CD4-positive, alpha-beta T cell treated with Interleukin-17A for 1 hour (primary cell): ENCODE measurements at places on chromosomes 5 and 9.

DNA sequence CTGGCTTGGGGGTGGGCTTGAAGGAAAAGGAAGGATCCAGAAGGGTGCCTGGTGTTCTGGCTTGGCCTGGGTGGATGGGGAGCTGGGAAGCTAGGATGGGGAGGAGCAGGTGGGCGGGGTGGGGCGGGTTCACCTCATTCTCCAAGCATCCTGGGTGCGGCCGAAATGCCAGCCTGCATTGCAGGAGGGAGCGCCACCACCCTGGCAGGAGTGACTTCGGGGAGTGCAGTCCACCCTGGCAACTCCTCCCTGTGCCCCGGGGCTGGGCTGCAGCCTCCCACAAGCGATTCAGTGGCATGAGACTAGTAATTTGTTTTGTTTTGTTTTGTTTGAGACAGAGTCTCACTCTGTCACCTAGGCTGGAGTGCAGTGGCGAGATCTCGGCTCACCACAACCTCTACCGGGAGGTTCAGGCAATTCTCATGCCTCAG, 5.5 kb downstream of the TTC16 start:
- peak; percentile 45 for DNase-seq

DNA sequence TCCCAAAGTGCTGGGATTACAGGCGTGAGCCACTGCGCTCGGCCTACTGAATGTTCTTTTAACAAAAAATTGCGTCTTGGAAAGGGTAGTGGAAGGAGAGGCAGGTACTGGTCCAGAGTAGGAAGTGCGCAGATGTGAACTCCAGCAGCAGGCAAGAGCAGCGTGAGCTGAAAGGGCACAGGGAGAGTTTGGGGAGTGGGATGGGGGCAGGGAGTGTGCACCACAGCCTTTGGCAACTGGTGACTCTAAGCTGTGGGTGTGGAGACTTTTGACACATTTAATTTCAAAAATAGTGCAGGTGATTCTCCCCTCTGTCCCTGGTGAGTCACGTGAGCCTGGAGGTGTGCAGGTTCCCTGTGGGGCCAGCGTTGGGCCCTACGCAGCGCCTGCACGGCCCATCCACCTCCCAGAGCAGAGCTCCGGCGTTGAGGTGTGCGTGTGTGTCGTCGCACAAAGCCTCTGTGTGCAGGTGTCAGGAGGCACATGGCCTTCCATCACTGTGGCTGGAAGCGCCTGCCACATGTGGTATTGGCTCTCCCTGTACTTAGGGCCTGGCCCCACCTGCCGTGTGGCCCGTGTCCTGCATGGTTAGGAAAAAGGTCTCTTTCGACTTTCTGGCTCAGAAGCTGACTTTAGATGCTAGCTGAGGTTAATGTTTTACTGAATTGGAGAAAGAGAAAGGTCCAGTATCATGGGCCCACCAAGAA, 11.5 kb downstream of the SQSTM1 start:
- peak; percentile 16 for DNase-seq

- DNase-seq = no peak
These were observed 67.8 kb downstream of the PCSK5 start for GRCh38 chr9:75958226-75958625.

DNA sequence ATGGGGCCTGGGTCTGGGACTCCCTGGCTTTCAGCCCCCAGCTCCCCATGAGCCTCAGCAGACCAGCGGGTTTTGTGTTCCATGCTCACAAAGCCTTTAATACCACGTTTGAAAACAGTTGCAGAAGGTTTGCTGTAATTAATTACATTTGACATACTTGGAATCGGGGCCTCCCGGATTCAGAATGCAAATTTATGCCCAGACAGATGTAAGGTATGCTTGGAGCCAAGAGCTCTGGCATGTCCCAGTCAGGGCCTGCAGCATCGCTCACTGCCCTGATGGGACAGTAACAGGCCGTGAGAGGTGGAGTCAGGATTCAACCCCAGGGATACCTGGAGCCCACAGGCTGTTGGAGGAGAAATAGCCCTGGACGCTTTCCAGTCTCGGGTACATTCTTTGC, 12.2 kb downstream of the ZNF618 start:
- DNase-seq = no peak

DNA sequence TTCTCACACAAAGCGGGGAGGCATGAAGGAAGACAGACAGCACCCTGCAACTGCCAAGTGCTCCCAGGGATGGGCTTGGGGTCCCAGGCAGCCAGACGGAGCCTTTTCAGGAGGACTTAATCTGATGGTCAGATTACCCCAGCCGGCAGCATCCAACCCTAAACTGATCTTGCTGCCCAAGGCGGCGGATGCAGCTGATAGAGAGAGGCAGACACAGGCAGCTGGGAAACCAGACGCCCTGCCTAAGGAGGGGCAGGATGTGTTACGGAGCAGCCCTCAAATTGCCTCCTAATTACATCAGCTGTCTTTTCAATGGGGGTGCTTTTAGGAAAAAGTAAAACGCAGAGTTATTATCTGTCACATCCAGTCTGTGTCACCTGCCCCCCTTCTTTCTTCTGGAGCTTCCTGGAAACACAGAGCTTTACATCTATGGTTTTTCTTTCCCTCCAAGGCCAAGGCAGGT, 190.9 kb upstream of the PANK3 start:
- no peak for DNase-seq

GRCh38 chr5:14580398-14581034, 1.1 kb upstream of the OTULINL start:
- DNase-seq = no peak

- no peak for DNase-seq
These were observed 33.5 kb upstream of the GRIA1 start for GRCh38 chr5:153456993-153457392.

DNA sequence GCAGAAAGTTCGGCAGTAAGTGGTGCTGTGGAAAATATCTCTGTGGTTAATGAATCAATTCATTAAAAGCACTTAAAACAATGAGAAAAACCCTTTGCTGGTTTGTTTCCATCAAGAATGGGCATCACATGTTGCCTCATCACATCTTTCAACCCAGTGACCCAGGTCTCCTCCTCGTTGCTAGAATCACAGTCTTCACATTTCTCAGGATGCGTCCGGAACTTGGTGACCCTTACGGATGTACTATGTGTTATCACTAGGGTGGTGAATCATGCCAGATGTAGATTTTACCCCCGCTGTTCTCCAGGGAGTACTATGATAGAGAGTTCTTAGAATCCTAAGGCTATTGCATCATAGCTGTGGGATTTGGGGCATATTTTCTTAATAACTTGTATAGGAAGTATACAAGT, 217.9 kb upstream of the KLF4 start:
- no peak for DNase-seq

DNA sequence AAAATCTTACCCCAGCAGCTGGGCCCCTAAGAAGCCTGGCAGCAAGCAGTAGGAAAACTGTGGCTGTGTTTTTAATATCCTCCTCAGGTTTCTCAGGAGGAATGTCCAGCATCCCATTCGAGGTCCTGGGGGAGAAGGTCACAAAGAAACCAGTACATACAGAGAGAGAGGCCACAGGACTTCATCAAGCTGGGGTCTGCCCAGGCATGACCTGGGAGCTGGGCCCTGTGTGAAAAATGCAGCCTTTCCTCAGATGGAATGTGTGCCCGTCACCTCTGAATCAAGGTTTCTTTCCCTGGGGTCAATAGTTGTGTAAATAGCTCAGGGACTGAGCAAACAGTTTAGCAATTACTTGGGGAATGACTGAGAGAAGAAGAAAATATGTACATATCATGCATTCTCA, 33.9 kb upstream of the RAD23B start:
- DNase-seq = no peak

- no peak for DNase-seq
These were observed 162.3 kb upstream of the ZNF462 start for GRCh38 chr9:106700676-106701075.

DNA sequence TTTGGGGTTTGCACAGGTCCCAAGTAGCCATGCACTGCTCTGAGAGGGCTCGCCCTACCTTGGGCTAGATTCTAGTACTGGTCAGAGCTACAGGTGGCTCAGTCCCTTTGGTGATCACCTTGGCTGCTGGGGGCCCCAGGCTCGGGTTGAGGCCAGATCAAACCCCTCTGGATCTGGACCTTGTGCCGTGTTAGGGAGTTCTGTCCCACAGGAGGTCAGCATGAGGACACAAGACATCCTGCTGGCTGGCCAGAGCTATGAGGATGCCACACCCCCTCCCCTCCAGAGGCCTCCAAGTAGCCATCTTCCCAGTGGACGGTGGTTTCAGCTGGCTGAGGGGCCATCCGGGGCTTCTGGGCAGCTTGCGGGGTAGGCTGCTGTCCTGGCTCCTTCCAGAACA, 10.6 kb downstream of the CDK20 start:
- no peak for DNase-seq

DNA sequence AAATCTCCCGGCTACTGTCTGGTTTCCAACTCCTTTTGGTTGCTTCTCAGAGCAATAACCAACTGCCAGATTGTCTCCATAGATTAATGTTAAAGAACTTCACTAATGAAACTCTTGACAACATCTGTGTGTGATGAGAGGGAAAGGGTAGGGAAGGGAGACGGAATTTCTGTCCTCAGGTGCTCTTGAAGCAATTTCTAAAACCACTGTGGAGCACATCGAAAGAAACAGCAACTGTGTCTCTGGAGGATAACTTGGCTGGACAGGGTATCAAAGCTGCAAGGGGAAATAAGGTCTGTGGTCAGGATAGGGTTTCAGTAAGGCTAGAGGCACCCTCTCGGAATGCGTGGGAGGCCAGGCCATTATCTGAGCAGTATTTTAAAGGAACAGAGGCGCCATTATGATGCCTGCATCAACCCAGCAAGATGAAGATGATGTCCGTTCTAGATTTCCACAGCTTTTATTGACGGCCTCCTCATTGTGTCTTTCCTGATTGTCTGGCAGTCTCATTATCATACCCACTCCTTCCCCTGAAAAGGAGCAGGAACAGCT, 76.6 kb downstream of the RORB start:
- DNase-seq = no peak

DNA sequence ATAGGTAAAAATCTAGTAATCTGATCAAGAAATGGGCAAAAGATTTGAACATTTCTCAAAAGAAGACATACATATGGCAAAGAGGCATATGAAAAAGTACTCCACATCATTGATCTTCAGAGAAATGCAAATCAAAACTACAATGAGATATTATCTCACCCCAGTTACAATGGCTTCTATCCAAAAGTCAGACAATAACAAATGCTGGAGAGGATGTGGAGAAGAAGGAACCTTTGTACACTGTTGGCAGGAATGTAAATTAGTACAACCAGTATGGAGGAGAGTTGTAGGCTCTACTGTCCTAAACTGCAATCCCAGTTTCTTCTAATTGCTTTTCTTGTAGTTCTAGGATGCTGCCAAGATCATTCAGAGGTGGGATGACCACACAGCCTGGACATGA, 193.5 kb upstream of the RFX3 start:
- no peak for DNase-seq

- DNase-seq = no peak
These were observed 112.7 kb downstream of the NTRK2 start for GRCh38 chr9:84781931-84782866.

DNA sequence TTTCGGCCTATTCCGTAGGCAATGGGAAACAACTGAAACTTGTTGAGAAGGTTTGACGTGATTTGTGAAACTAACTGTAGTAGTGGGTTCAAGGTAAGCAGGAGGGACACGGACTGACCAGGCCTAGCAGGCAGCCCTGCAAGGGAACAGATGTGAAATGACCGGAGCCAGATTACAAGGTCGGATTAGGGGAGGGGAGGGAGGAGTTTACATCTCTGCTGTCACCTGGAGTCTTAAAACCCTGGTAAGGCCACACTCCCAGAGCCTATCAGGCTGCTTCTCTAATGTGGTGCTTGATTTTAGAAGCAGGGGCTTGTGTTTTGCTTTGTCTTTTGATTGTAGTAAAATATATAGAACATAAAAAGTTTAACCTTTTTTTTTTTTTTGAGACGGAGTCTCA, 3.5 kb upstream of the SPTAN1 start:
- DNase-seq = no peak

- no peak for DNase-seq
These were observed 1.2 kb upstream of the NIPAL4 start for GRCh38 chr5:157458835-157459234.

- DNase-seq = no peak
These were observed 109.4 kb downstream of the PSD2 start for GRCh38 chr5:139904816-139905661.

GRCh38 chr9:129458155-129458661, 162.7 kb downstream of the C9orf50 start:
- DNase-seq = peak; percentile 83

DNA sequence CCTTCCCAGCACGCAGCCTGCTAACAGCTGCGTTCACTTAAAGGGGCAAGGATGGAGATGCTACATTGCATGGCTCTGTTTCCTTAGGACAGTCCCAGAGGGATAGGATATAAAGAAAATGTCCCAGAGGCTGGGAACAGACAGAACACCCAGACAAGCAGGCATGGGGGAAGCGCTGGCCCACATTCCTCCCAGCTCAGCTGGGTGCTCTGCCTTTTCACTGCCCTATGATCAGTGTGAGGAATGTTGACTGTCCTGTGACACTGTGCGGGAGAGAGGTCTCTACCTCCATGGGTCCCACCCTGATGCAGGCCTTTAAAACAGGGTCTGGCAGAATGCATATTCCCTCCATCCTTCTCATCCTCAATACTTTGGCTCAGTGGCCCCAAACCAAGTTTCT, 459.4 kb upstream of the DMAC1 start:
- DNase-seq = no peak

DNA sequence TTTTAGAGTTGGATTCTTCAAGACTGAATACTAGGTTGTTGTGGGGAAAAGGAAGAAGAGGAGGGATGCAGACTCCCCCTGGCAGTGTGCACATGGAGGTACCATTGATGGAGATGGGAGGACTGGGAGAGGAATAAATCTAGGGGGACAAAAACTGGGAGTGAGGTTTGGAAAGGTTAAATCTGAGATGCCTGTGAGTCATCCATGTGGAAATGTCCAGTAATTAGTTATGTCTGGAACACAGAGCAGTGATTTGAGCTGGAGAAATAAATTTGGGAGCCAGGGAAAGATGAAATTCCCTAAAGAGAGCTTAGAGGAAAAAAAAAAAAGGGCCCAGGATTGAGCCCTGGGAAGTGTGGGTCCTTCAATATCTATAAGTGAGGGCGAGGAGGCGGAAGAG, 8.0 kb upstream of the CCIN start:
- no peak for DNase-seq

DNA sequence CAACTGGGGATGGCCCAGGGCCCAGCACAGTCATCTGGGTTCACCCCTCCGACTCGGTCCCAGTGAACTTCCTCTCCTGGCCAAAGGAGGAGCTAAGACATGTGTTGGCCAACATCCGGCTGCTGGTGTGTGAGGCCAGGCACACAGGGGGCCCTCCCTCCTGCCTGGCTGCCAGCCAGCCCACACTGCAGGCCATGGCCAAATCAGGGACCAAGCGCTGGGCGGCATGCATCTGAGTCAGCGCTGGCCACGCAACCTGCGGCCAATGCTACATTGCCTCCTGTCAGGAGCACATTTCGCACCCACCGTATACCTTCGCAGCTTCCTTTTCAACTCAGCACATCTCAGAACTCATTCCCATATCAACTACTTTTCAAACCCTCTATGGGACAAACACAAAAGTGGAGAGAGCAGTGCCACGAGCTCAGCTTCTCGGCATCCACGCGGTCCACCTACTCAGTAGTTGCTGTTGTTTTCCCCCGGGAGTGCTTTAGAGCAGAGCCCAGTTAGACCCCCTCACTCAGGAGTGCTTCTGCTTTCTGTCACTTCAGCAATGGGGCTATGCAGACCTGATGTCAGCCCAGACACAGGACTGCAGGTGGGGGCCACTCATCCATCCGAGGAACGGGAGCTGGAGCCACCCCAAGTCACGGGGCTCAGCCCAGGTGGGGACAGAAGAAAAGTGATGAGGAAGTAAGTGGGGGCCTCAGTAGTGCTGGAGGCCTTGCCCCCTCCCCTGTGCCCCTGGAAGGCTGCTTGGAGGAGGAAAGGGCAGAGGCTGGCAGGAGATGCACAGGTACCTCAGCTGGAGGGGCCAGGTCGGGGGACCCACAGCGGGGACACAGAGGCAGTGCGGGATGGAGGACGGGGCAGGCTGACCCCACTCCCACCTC, 13.9 kb downstream of the NINJ1 start:
- peak; percentile 63 for DNase-seq
